ENCODE measurements at places on chromosomes 4 and X.

- DNase-seq, result peak; percentile 62
Observed at GRCh38 chr4:138959097-138959815, 56.3 kb upstream of the NOCT start.

DNA sequence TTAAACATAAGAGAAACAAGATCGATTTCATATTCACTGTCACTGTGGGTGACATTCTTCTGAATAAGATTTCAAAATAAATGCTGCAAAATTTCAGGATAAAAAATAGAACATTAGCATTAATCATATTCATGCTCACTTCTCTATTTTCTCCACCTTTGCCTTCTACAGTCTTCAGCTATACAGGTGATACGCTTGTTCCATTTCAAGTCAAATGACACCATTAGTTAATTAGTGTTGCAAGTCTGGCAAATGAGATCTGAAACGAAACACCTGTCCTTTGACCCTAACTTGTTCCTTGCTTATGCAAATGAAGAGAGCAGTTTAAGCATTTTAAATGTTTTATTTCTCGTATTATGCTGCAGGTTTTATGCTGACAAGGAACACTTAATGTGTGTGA lies 667.5 kb upstream of the MAGEB2 start:
- DNase-seq, result no peak

DNA sequence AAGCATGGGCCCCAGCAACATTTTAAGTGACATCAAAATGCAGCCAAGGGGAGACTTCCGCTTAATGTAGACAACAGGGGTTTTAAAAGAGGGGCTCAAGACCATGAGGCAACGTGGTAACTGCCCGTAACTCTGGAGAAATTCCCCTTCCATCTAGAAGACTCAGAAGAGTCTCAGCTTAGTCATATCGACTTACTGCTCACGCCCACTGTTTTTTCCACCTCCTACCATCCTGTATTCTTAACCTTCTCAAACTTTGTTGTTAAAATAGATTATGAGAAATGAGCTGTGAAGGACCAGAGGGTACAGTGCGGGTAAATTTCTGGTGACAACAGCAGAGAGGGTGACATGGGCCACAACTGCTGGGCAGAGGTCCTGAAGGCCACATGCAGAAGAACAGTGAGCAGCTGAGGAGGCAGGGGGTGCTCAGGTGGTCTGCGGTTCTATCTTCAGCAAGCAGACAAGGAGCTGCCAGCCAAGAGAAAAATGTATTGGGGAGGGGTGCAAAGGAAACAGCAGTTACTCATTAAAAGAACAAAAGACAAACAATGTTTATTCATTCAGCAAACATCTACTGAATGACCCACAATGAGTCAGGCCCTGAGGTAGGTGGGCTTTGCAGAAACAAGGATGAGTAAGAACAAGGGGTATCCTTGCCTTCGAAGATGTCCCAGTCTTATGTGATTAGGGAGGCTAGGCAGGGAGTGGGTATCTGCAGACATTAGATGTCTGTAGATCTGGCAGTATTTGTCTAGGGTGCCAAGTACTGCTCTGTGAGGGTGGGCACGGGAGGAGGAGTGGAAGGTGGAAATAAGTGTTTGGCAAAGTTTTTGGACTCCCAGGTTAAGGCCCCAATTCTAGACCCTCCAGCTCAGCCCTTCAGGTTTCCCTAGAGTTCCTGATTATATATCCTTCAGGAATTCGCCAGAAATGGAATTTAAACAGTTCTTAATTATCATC lies 175.3 kb downstream of the TSPAN5 start:
- no peak for DNase-seq

DNA sequence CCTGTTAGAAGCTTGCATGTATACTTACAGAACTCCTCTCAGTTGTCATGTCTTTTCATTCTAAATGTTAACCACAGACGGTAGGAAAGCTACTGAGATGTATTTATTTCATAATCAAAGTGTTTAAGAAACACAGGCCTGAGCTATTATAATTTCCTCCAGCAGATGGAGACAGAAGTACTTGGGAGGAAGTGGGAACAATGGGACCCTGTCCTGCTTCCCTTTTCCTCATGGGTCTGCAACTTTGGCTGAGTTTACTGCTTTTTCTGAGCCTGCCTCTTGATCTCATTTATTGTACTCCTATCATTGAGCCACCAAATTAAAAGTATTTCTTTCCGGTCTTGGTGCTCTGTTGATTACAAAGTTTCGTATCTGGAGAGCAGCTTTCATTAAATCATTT lies 67.7 kb upstream of the SPANXN2 start:
- no peak for DNase-seq

DNA sequence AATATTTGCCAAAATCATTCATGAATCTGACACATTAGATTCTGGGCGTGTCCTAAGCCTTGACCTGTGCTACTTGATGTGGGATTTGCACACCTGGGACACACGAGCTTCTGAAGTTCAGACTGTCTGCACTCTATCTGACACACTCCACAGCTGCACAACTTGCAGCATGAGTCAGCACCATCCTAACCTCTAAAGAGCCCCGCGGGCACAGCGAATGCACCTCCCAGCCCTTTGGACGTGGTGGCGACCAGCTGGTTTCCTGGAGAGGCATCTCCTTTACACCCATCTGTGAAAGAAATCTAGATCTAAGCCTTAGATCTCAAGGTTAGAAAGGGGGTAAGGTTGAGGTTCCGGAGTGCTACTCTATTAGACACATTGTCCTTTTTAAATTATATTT lies 69.2 kb downstream of the SORBS2 start:
- DNase-seq, result no peak

- no peak for DNase-seq
Observed at GRCh38 chr4:137200322-137200721, 332.0 kb downstream of the PCDH18 start.
